Heart left ventricle (tissue), 16 donors: ENCODE measurements at places on chromosomes 1 and 21. TPM values are rescaled to one million over a fixed set of nuclear protein-coding genes. Genes with fewer than 3 reads are reported as not detected.

MEX3A gene
- 0.15 TPM for polyA plus RNA-seq

VCAM1 gene
- polyA plus RNA-seq = 1.9 TPM

TMCC2 gene
- polyA plus RNA-seq = 1.4 TPM

FAM78B gene
- polyA plus RNA-seq = 2.2 TPM

OR10K1 gene
- polyA plus RNA-seq = not detected

DNAH14 gene
- polyA plus RNA-seq = 0.24 TPM

GJB3 gene
- not detected for polyA plus RNA-seq

CCDC17 gene
- polyA plus RNA-seq = 2.0 TPM

INKA2 gene
- 14.5 TPM for polyA plus RNA-seq
